Thoracic aorta (tissue), 2 donors: ENCODE measurements at places on chromosomes 6 and 20.

DNA sequence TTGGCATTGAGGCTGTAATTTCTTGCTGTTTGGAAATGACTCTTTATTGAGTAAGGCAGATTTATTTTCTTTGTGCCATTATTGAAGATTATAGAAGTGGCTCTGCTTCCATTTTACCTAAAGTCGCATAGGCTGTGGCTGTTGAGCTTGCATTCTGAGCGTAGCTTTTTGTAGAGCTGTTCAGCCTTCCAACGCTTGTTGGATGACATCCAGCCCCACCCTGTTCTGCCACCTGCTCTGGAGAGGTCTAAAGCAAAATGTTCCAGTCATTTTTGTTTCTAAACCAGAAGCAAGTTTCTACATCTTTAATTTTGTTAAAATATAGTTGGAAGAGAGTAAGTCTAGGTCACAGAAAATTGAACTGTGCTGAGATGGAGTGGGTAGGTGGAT, 24.4 kb downstream of the UST start:
- no peak for DNase-seq

GRCh38 chr6:104754788-104755409, 104.8 kb downstream of the HACE1 start:
- DNase-seq, result no peak

GRCh38 chr20:34075647-34076046, 36.4 kb downstream of the EIF2S2 start:
- DNase-seq, result no peak

- DNase-seq, result no peak
Measured at GRCh38 chr6:29376003-29376402, 912 bp upstream of the OR12D3 start.

GRCh38 chr6:148470606-148471465, 128.2 kb downstream of the SASH1 start:
- DNase-seq, result no peak

- DNase-seq, result no peak
Measured at GRCh38 chr6:158863646-158864045, 44.5 kb upstream of the EZR start.

DNA sequence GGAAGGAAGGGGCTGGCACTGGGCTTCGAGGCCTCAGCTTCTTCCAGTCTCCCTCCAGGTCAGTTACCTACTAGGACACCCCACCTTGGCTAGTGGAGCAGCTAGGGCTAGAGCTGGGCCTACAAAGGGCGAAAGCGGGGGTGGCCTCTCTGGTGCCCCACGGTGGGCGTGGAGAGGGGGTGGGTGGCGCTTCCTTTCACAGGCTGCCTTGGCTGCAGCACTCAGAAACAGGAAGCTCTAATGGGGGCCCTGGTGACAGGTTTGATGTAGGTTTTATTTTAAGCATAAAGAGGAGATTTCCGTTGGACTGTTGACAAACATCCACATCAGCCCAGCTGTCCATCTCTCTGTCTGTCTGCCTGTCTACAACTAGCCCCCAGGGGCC, 13.4 kb downstream of the FAM110A start:
- no peak for DNase-seq

DNA sequence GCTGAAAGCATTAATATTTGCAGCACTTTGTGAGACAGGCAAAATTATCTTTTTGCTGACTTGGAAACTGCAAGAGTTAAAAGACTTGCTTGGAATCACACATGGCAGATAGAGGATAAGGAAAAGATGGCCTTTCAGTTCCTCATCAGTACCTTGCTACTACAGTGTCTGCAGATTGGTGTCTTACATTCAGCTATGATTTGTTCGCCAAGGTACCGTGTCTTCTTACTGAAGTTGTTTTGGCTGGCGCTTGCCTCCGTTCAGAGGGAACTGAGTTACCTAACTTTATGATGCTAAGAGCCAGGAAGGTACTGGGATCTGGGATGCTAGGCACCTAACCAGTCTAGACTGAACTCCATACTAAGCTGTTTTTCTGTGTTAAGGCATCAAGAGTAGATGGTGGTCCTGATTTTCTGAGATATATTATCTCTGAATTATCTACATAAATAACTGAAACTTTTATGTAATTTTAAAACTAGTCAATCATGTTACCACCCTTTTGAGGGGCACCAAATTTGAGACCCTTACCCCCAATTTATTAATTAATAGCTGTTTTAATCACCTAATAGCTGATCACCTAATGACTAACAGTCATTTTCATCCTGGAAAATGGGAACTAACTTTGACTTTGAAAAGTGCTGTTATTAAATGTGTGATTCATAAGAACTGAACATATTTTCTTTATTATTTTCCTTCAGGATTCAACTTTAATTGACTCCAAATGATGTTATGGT, 2.5 kb downstream of the WTAP start:
- no peak for DNase-seq

GRCh38 chr6:108874470-108875160, 26.4 kb downstream of the ARMC2 start:
- DNase-seq, result no peak

- no peak for DNase-seq
Measured at GRCh38 chr6:166009385-166010031, 158.1 kb downstream of the TBXT start.

DNA sequence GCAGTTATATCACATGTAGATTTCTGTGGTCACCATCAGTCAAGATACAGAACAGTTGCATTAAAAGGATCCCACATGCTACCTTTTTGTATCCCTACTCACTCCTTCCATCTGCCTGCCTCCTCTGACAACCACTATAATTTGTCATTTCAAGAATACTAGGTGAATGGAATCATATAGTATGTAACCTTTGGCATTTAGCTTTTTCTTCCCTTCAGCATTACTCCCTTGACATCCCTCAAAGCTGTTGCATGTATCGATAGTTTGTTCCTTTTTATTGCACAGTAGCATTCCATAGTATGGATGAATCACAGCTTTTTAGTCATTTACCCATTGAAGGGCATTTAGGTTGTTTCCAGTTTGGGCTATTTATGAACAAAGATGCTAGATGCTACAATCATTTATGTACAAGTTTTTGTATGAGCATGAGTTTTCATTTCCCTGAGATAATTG, 26.1 kb downstream of the NCOA7 start:
- no peak for DNase-seq

DNA sequence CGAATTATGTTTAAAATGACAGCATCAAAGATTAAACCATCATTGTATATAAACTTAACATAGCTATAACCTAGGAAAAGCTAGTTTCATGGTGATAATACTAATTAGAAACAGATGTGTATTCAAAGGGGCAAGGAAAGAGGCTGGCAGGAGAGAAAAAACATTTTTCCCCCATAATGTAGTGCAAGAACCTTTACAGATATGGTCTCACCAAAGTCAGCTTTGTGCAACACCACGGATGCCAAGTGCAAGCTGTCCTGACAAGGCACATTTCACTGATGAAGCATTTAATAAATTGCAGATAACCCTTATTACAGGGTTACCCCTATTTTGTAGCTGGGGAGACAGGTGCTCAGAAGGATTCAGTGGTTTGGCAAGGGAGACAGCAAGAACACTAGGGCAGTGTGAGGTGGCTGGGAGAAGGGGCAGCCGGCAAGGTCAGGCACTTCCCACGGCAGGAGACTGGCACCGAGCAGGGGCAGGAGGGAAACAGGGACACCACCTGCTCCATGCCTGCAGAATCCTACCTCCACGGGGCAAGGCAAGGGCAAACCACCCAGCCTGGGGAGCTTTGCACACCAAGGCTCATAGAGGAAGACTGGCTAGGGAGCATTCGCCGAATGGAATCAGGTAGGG, 6.5 kb downstream of the RPS6KA2 start:
- DNase-seq, result no peak

- no peak for DNase-seq
Measured at GRCh38 chr6:31004794-31005193, 5.5 kb upstream of the MUC22 start.

- DNase-seq, result no peak
Measured at GRCh38 chr20:2816583-2817340, 598 bp downstream of the TMEM239 start.

DNA sequence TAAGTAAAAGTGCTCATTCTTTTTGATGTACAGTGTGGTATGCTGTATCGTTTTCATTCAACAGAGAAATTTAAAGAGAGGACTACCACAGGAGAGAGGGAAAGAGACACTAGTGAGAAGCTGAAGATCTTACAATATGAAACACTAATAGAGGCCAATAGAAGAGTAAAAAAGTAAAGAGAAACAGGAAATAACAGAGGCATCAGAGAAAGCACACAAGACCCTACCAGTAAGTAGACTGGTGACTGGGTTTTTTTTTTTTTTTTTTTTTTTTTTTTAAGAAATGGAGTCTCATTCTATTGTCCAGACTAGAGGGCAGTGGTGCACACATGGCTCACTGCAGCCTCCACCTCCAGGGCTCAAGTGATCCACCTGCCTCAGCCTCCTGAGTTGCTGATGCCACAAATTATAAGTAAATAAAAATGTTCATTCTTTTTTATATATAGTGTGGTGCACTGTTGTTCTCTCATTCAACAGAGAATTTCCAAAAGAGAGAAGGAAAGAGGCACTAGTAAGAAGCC, 18.8 kb downstream of the ELOVL4 start:
- DNase-seq, result no peak

DNA sequence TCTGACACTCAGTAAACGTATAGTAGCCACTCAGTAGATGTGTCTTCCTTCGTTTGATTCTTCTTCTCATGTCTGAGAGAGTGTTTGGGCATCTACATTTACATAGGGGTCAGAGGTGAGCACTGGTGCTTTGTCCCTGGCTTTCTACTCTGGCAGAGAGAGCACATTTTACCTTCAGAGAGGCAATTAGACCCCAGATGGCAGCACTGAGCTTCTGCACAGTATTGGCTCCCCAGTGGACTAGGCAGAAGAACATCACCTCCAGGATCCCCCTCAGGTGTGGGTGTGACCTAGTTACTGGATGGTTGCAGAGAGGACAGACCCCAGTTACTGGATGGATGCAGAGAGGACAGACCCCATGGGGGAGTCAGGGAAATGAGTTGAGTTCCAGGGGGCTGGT, 327.2 kb downstream of the DHX35 start:
- DNase-seq, result no peak

- no peak for DNase-seq
Measured at GRCh38 chr20:61845233-61845671, 220.4 kb downstream of the TAF4 start.

DNA sequence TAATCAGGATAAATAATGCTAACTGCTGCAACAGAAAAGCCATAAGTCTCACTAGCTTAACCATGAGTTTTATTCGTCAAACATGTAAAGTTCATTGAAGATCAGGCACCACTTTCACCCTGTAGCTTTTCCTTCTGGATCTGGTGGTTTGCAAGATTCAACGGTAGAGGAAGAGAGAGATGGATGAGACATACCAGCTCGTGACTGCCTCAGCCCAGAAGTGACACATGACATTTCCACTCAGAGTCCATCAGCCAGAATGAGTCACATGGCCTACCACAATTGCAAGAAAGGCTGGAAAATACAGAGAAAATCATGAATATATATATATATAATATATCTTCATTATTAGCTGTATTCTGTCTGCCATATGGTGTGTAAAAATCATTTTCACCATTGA, 29.0 kb downstream of the SPTLC3 start:
- DNase-seq, result no peak

- no peak for DNase-seq
Measured at GRCh38 chr20:47506850-47507249, 5.2 kb downstream of the NCOA3 start.
